ENCODE measurements at places on chromosomes 1 and 21.

- no peak for DNase-seq
Measured at GRCh38 chr1:169941982-169942830, 48.5 kb upstream of the SCYL3 start.

DNA sequence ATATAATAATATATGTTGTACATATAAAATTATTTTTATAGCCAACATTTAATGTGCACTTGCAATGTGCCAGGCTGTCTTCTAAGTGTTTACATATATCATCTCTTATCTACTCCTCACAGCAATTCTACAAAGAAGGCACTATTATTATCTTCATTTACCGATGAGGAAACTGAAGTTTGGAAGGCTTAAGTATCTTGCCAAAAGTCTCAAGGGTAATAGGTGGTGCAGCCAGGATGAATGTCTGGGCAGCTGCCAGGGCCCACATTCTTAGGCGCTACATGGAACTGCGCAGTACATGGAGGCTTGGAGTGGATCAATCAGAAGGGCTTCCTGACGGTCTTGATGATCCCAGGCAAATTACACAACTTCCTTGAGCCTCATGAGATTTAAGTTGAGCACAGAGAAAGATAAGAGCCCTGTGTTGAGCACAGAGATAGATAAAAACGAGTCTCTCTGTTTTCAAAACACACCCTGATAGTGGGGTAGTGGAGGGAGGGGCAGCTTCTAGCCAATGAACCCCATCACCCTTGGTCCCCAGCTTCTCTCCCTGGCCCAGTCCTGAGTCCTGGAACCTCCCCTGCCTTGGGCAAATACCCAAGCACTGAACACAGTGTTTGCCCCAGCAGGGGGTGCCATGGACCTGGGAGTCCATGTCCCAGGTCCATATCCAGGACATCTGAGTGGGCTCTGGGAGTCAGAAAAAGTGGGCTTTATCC is 9.2 kb downstream of the POU3F1 start:
- no peak for DNase-seq

- no peak for DNase-seq
Measured at GRCh38 chr1:6249739-6250689, 6.0 kb downstream of the HES3 start.

- no peak for DNase-seq
Measured at GRCh38 chr1:70093250-70093975, 112.0 kb downstream of the LRRC40 start.

GRCh38 chr1:22508329-22508728 is 55.0 kb upstream of the EPHA8 start:
- no peak for DNase-seq

- DNase-seq = no peak
Measured at GRCh38 chr1:242219298-242219901, 220.5 kb upstream of the MAP1LC3C start.

DNA sequence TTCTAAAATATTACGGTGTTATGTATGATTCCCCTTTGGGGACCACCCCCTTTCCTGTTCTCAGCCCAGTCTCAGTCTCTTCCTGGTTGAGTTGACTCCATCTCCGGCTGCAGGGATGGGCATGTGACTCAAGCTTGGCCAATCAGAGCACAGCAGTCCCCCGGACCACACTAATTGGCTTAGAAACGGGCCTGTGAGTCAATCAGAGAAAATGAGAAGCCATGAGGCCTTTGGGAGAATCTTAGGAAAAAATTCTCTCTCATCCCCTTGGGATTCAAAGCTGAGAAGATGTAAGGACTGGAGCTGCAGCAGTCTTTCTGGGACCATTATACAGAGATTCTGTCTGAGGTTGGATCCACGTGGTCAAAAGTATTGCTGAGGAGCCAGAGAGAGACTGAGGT is 10.7 kb upstream of the FHAD1 start:
- no peak for DNase-seq

DNA sequence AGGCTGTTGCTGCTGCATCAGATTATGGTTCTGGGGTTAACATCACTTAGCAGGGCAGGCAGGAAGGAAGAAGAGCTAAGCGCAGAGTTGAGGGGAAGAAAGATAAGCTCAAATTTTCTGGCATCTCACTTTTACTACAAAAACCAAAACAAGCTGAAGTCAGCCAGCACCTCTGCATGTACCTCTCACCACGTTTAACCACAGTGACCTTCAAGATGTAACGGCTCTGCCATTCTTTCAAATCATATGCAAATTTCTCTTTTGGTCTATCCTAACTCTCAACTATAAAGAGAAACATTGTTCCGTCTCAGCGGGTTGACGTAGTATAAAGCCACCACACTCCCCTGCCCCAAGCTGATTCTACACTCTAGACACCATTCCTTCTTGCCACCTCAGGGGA is 154.4 kb downstream of the OMA1 start:
- DNase-seq = no peak

- DNase-seq = no peak
Measured at GRCh38 chr1:109732390-109732881, 8.4 kb downstream of the GSTM3 start.

Measured in skeletal muscle cell (primary cell).